MCF 10A (cell line): ENCODE measurements at places on chromosomes 13 and 19. TPM values are rescaled to one million over a fixed set of nuclear protein-coding genes. Genes with fewer than 3 reads are reported as not detected.

LILRA6 gene
- not detected in 2 replicates for total RNA-seq

SHC2 gene
- 0.77 and 2.8 TPM in 2 replicates for total RNA-seq

DNA sequence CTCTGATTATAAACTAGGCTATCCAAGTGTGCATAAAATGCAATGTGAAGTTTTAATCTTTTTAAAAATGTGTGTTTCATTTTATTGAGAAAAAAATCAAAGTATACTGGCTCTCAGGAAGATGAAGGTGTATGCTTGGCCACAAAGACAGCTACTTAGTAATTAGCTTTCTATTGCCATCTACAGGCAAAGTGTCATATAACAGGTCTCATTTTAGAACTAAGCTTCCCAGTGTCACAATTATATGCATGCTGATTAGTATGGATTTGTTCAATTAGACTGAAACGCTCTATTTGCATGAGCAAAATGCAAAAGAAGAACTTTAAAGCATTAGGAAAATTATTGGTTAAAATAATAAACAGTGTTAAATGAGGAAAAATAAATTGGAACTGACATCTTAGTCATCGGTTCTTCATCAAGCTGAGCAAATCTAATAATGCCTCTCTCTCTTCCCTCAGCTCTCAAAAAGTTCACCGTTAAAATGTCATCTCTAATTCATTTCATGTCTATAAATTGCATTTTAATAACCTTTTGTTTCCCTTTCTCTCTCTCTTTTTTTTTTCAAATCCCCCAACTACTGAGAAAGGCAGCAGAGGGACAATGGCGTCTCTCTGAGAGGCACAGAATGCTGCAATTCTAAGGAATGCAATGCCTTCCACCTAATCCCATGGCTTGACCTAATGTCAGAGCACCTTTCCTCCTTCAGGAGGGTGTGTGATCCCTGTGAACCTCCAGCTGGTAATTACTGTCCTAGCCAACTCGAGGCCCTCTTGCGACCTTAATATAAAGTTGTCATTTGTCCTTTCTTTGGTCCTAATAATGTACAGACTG, 313.1 kb upstream of the MAB21L1 start:
- peak; percentile 40 for DNase-seq

DNA sequence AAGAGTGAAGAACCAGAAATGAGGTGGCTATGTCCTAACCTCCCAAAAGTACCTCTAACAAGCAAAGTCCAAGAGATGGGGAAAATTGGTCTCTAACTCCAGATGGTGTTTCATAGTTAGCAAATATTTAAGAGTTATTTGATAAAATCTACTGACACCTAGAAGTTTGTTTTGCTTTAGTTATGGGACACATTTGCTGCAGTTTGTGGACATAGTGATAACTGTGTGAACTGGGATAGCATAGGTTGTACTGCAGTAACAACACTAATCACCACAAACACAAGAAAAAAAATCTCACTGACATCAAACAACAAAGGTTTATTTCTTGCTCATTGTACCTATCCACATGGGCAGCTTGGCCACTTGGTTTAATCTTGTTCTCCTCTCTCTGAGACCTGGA, 965.0 kb upstream of the SPRY2 start:
- no peak for DNase-seq

GRCh38 chr19:15251749-15252397, 19.6 kb upstream of the EPHX3 start:
- DNase-seq = peak; percentile 97

SMG9 gene
- 76.0 and 76.4 TPM in 2 replicates for total RNA-seq

DNA sequence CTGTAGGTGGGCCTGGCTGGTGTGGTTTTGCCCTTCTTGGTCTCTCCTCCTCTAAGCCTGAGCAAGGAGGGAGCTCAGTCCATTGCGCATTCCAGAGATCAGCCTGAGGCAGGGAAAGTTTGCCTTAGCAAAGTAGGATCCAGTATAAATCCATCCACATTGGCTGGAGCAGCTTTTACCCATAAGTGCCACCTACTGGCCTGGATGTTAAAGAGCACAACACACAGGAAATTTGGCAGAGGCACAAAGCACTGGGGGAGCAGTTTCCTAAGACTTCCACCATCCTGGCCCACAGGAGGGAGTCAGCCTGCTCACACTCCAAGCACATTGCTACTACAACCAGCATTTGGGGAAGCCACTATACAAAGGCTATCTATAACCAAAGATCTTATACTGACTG, 1124.2 kb downstream of the SLITRK1 start:
- peak; percentile 4 for DNase-seq

DNA sequence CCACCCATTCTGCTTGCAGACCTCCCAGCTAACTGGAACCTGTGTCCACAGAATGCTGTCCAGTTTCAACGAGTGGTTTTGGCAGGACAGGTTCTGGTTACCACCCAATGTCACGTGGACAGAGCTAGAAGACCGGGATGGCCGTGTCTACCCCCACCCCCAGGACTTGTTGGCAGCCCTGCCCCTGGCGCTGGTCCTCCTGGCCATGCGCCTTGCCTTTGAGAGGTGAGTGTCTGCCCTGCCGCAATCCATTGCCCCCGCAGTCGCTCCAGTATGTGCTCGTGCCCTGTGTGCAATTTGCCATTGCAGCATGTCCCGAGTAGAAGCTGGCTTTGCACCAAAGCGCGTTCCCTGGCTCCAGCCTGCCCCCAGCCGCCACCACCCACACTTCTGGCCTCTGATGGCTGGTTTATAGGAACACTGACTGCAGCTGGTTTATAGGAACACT, 41.9 kb downstream of the CERS4 start:
- peak; percentile 69 for DNase-seq

GRCh38 chr13:45565331-45565730, 50.2 kb downstream of the ERICH6B start:
- no peak for DNase-seq

DNA sequence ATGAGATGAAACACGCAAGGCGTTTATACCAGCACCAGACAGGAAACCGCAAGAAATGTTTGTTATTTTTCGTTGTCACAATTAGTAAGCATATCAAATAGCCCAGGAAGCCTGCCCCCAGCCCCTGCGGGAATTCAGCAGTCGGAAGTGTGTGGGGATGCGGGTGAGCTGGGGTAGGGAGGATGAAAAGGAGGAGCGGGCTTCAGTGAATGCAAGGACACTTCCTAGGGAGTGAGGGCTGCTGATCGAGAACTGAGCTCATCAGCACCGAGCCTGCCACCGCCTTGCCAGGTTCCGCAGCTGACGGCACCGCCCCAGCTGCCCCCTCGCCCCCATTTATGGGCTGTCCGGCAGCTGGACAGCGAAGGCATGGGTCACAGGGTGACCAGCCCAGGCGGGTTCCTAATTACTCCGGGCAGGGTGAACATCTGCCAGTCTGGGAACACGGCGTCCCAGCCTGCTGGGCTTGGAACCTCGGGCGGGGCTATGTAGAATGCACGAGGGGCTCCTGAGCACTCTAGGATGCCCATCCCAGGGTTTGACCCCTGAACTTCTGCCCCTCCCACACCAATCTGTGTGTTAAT, 1.6 kb upstream of the BEST2 start:
- DNase-seq = peak; percentile 42

DNA sequence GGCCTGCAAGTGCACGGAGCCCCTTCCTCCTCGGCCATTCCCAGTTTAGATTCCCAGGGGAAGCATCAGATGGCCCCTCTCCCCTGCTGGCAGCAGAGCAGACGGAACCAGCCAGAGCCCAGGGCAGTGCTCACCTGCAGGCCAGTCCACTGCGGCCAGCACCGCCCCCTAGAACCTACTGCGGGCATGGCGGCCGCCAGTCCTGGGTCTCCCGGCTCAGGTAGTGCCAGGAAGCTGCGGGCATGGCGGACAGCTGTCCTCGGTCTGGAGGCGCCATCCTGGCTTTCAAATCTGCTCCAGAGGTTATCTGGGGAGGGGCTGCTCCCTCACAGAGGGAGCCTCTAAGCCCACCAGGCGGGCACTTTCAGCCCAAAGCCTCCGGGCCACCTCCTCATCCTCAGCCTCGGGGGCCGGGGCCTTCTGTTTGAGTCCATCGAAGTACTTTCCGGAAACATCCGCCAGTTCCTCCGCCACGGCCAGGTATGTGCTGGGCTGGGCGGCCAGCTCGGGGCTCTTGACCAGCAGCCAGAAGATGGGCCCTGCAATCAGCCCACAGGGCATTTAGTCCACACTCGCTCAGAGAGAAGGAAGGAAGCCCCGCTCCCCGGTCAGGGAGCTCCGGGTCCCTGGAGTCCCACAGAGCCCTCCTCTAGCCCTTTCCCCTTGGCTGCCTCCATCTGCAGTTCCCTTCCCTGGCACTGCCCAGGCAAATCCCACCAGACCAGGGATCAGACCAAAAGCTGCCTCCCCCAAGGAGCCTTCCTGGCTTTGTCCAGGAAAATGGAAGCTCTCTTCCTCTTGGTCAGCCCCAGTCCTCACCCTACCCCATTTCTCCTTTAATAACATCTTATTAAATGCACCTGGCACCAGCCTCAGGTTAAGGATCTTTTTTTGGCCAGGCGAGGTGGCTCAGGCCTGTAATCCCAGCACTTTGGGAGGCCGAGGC, 7.0 kb upstream of the GP6 start:
- DNase-seq = no peak

ZNF559 gene
- 10.7 and 13.1 TPM in 2 replicates for total RNA-seq

DNA sequence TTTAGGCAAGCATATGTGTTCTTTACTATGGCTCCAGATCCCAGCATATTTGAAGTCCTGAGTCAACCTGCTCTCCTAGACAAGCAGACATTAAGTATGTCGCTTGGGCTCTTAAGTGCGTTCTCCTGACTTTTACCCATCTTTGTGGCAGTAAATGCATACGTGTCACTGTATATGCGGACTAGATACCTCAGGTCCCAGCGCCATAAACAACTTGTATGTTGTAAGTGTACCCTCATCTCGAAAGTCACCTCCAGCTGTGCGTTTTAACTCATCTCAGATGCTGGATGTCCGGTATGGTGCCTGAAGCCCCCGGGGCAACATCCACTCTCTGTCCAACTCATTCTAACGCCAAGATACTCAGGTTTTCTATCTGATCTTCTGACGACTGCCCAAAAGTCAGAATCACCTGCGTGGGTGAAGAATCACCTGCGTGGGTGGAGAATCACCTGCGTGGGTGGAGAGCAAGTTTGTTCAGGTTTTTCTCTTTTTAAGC, 1.7 kb downstream of the PTOV1 start:
- no peak for DNase-seq

GRCh38 chr13:112097770-112098169, 30.8 kb downstream of the SOX1 start:
- DNase-seq = no peak

DNA sequence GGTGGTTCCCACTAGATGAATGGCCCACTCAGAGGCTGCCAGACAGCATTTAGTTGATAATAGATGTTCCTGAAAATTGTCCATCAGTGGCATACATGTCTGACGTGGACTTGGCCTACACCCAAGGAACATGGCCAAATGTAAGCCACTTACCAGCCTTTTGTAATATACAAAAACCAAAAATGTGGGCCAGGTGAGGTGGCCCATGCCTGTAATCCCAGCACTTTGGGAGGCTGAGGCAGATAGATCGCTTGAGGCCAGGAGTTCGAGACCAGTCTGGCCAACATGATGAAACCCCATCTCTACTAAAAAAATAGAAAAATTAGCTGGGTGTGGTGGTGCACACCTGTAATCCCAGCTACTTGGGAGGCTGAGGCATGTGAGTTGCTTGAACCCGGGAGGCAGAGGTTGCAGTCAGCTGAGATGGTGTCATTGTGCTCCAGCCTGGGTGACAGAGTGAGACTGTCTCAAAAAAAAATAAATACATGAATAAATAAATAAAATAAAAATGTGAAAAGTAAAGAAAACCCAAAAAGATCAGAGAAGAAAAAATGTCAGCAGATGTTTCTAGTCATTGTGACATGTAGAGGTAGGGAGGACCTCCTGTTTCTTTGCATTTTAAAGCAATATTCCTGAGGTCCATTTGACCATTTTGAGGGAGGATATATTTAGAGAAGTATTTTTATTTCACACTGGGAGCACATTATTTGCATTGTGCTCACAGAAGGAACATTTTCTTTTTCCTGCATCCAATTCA, 7.1 kb upstream of the WTIP start:
- DNase-seq = peak; percentile 47

KLF1 gene
- not detected in 2 replicates for total RNA-seq
